ENCODE measurements at places on chromosomes 16 and 17. TPM values are rescaled to one million over a fixed set of nuclear protein-coding genes. Genes with fewer than 3 reads are reported as not detected.

- H3K36me3 ChIP-seq, result no peaks in the 10 kb centered on the region
- no peak overlapping the region for H3K4me3 ChIP-seq
- H3K27ac ChIP-seq, result no peak overlapping the region
- H3K4me1 ChIP-seq, result peaks cover 70% of the 10 kb centered on the region
- no peak for DNase-seq
- peaks cover 4% of the 10 kb centered on the region for H3K27me3 ChIP-seq
These were observed 4.8 kb downstream of the GLIS2 start for GRCh38 chr16:4320571-4321137.

DNA sequence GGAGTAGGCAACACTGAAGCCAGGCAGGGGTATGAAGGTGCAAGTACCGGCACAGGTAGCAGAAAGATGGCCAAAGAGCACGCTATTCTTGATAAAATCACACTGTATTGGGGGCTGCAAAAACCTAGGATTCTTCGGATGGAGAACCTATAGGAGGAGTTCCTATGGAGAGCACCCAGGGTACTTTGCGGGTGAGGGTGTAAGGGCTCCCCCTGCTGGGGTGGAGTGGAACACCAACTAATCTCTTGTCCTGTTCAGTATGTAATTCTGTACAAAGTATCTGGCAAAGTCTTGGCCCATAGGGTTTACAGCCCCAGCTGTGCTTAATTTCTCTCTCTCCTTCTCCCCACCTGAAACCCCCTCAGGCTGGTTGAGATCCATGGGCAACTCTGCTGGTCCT lies 393.1 kb upstream of the ASIC2 start:
- no peaks in the 10 kb centered on the region for H3K36me3 ChIP-seq
- H3K27ac ChIP-seq, result no peak overlapping the region
- no peaks in the 10 kb centered on the region for H3K4me1 ChIP-seq
- no peak for DNase-seq
- no peak overlapping the region for H3K4me3 ChIP-seq

- no peaks in the 10 kb centered on the region for H3K4me1 ChIP-seq
- H3K36me3 ChIP-seq, result no peaks in the 10 kb centered on the region
These were observed 853.9 kb upstream of the EEF2KMT start for GRCh38 chr16:5951486-5951885.

GRCh38 chr17:36631022-36631421 lies 29.6 kb downstream of the MRM1 start:
- no peaks in the 10 kb centered on the region for H3K4me1 ChIP-seq
- peaks cover 18% of the 10 kb centered on the region for H3K27me3 ChIP-seq
- no peaks in the 10 kb centered on the region for H3K36me3 ChIP-seq
- no peak overlapping the region for H3K27ac ChIP-seq
- DNase-seq, result no peak

Gene NGFR
- polyA plus RNA-seq, result 20.4 TPM

Gene ZPBP2
- 0.03 TPM for polyA plus RNA-seq

Gene SPATA22
- polyA plus RNA-seq, result not detected

Gene SDK2
- polyA plus RNA-seq, result 0.94 TPM

GRCh38 chr17:76379275-76379641 lies 5.2 kb upstream of the SPHK1 start:
- H3K4me3 ChIP-seq, result no peak overlapping the region
- H3K27me3 ChIP-seq, result peaks cover 23% of the 10 kb centered on the region
- DNase-seq, result no peak
- no peaks in the 10 kb centered on the region for H3K36me3 ChIP-seq
- peaks cover 18% of the 10 kb centered on the region for H3K4me1 ChIP-seq

DNA sequence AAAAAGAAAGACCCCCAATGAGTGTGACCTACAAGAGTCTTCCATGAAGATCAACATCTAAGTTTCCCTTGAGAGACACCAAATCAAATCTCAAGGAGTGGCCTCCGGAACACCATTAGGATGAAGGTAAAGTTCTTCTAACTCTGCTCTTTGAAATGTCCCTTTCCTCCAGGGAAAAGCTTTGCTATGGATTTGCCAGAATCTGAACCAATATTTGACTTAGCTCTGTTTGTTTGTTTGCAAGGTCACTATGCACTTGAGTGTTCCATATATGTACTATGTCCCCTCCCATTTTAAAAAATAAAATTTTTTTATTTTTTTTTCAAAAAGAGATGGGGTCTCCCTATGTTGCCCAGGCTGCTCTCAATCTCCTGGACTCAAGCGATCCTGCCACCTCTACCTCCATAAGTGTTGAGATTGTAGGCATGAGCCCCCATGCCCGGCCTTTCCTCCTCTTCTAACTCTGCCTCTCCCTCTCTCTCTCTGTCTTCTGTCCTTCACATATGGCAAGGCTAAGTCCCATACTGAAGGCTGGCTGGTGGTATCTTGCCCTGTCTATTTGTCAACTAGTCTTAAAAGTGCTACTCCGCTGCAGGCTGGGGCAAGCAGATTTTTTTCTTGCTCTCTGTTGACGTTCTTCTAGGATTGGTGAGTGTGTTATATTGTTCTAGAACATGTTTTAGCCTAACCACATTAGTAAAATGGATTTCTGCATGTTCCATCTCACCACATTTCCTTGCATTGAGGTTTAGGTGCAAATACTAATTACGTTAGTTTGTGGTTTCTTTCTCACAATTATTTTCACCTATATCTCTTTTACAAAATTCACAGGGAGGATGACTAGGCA lies 276.7 kb upstream of the DYNLRB2 start:
- DNase-seq, result no peak
- no peaks in the 10 kb centered on the region for H3K36me3 ChIP-seq
- peaks cover 21% of the 10 kb centered on the region for H3K4me1 ChIP-seq
- H3K27ac ChIP-seq, result no peak overlapping the region
- H3K27me3 ChIP-seq, result no peaks in the 10 kb centered on the region
- no peak overlapping the region for H3K4me3 ChIP-seq

Gene TMC7
- 7.7 TPM for polyA plus RNA-seq

Gene ARMC7
- polyA plus RNA-seq, result 9.3 TPM

DNA sequence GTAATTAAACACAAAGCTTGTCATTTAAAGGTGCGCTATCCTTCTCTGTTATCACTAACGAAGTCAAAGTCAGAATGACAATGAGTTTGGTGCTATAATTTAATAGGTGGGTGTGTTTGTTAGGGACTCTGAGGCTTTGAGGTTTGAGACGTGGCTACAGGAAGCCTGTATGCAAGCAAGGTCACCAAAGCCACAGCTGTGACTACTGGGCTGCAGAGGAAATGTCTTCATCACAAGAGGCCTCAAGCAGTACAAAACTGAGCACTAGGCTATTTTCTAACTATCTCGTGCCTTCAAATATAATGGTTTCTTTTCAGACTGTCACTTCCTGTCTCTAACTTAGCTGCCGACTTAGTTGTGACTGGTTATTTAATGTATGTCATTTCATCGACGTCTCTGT lies 141.2 kb downstream of the AATF start:
- peaks cover 64% of the 10 kb centered on the region for H3K4me1 ChIP-seq
- no peaks in the 10 kb centered on the region for H3K27me3 ChIP-seq
- no peak overlapping the region for H3K4me3 ChIP-seq
- peaks cover 24% of the 10 kb centered on the region for H3K36me3 ChIP-seq
- no peak for DNase-seq

- H3K36me3 ChIP-seq, result no peaks in the 10 kb centered on the region
- no peak for DNase-seq
- H3K27ac ChIP-seq, result no peak overlapping the region
- no peaks in the 10 kb centered on the region for H3K27me3 ChIP-seq
- no peaks in the 10 kb centered on the region for H3K4me1 ChIP-seq
These were observed 59.2 kb downstream of the BEAN1 start for GRCh38 chr16:66486199-66486772.

DNA sequence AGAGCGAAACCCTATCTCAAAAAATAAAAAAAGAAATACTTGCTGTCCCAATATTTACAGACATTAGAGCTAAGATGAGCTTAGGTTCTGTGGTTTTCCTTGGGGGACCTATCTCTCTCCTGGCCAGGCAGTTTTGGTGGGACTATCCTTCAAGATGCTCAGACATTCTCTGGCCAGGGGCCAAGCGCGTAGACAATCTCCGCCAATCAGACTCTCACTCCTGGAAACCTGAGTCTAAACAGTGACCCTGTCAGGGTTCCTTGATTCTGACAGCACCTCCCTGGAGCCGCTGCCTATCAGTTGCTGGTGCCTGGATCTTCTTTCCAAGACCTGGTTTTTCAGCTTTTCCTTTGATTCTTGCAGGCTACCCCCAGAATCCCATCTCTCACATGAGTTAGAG lies 45.6 kb downstream of the EMP2 start:
- no peak overlapping the region for H3K27ac ChIP-seq
- no peak overlapping the region for H3K4me3 ChIP-seq
- peaks cover 21% of the 10 kb centered on the region for H3K36me3 ChIP-seq
- H3K27me3 ChIP-seq, result no peaks in the 10 kb centered on the region

- peaks cover 49% of the 10 kb centered on the region for H3K27me3 ChIP-seq
- no peaks in the 10 kb centered on the region for H3K36me3 ChIP-seq
- H3K4me1 ChIP-seq, result no peaks in the 10 kb centered on the region
- no peak for DNase-seq
These were observed 265.8 kb upstream of the TNRC6C start for GRCh38 chr17:77692571-77693161.

Gene KRTAP4-4
- not detected for polyA plus RNA-seq

Gene TSPOAP1
- polyA plus RNA-seq, result 17.2 TPM

DNA sequence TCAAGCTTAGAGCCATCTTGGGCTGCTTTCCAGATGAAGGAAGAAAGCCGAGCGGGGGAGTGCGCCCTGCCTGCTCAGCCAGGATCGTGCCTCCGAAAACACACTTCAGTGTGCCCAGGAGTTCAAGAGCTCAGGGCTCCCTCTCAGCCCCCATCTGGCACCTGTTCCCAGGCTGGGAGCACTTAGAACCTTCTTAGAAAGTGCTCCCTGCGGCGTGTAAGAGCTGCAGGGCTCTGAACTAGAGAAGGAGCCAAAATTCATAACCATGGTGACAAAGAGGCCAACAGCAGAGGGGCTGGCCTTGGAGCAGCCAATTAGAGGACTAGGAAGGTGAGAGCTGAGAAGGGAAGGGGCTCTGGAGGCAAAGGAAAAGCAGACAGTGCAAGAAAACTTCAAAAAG lies 59.0 kb upstream of the TNRC6C start:
- no peaks in the 10 kb centered on the region for H3K4me1 ChIP-seq
- peaks cover 46% of the 10 kb centered on the region for H3K27me3 ChIP-seq
- DNase-seq, result no peak
- no peak overlapping the region for H3K4me3 ChIP-seq

DNA sequence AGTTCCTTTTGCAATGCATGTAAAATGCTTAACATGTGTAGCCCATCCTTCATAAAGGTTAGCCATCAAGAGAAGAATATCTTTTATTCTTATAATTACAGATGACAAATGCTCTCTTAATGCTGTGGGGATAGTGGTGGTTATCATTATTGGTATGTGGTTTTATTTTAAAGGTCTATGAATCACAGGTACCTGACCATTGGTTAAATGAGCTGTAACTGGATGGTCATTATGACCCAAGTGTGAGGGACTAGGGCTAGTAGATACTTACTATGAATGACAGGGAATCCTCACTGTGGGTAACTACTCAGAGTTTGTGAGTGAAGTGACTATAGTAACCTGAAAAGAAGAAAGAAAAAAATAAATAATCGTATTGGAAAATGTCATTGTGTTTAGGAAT lies 78.8 kb downstream of the CDRT15 start:
- H3K4me3 ChIP-seq, result no peak overlapping the region
- no peaks in the 10 kb centered on the region for H3K27me3 ChIP-seq
- H3K4me1 ChIP-seq, result peaks cover 3% of the 10 kb centered on the region
- H3K27ac ChIP-seq, result no peak overlapping the region
- H3K36me3 ChIP-seq, result no peaks in the 10 kb centered on the region
- no peak for DNase-seq

Gene PLA2G10
- 1.2 TPM for polyA plus RNA-seq

DNA sequence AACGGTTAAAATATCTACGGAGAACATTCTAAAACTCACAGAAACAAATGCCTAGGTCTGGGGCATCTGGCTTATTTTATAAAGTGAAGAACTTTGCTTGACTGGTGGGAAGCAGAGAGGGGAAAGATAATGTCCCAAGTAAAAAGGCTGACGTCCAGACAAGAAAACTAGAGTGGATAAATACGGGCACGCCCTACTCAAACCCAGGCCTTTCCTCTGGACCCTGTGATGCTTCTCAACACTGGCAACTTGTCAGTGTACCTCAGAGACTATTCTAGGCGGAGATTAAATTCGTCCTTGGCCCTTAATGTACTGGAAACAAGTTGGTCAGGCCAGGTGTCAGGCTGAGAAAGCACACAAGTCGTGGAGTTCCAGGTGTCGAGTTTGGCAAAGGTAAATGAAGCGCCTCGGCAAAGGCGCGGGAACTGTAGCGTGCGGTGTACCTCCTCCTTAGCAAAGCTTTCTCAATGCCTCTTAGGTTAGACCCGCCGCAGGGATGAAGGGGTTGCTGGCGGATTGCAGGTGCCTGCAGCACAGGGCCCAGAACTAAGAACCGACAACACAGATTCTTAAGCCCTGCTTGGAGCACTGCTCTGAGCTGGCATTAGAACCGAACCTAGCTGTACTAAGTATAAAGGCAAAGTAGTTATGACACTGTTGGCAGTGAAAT lies 668 bp upstream of the UNK start:
- peak overlapping the region; percentile 99 for H3K27ac ChIP-seq
- H3K4me1 ChIP-seq, result peaks cover 24% of the 10 kb centered on the region
- no peaks in the 10 kb centered on the region for H3K27me3 ChIP-seq
- H3K36me3 ChIP-seq, result peaks cover under 1% of the 10 kb centered on the region
- peak overlapping the region; percentile 29 for H3K4me3 ChIP-seq

- H3K4me3 ChIP-seq, result peak overlapping the region; percentile 90
- peak overlapping the region; percentile 95 for H3K27ac ChIP-seq
- H3K36me3 ChIP-seq, result no peaks in the 10 kb centered on the region
- no peaks in the 10 kb centered on the region for H3K27me3 ChIP-seq
- H3K4me1 ChIP-seq, result peaks cover 3% of the 10 kb centered on the region
These were observed 18.6 kb upstream of the ZNF629 start for GRCh38 chr16:30805370-30806169.

GRCh38 chr17:27240086-27240801 lies 53.7 kb upstream of the WSB1 start:
- no peak for DNase-seq
- no peaks in the 10 kb centered on the region for H3K36me3 ChIP-seq
- no peak overlapping the region for H3K27ac ChIP-seq
- no peak overlapping the region for H3K4me3 ChIP-seq
- H3K4me1 ChIP-seq, result peaks cover 6% of the 10 kb centered on the region

- no peak overlapping the region for H3K4me3 ChIP-seq
- H3K4me1 ChIP-seq, result no peaks in the 10 kb centered on the region
- no peaks in the 10 kb centered on the region for H3K36me3 ChIP-seq
- no peak for DNase-seq
These were observed 33.4 kb upstream of the TBX2 start for GRCh38 chr17:61366076-61366714.

DNA sequence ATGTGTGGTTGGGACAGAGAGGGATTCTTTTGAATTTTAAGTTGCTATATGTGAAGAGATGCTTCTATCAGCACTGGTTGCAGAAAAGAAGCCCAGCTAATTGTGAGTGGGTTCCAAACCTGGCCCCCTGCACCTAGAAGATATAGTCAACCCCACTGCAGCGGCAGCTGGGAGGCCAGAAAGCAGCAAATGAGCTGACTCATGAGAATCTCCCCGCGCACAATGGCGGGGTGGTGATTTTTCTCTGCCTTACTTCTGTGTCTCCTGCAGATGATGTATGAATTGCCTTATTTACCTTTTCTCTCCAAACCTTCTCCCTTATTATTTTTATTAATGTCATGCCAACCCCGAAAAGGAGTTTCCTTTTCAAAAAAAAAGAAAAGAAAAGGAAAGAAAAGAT lies 89.7 kb downstream of the MAF start:
- no peaks in the 10 kb centered on the region for H3K27me3 ChIP-seq
- no peaks in the 10 kb centered on the region for H3K4me1 ChIP-seq
- no peak overlapping the region for H3K27ac ChIP-seq
- no peak for DNase-seq

Gene FAM83G
- polyA plus RNA-seq, result 35.6 TPM

- no peaks in the 10 kb centered on the region for H3K27me3 ChIP-seq
- H3K4me3 ChIP-seq, result peak within 1 kb of the TSS; percentile 97
- peaks cover 27% of the 10 kb centered on the region for H3K4me1 ChIP-seq
- peak within 1 kb of the TSS; percentile 77 for H3K27ac ChIP-seq
- peaks cover 24% of the 10 kb centered on the region for H3K36me3 ChIP-seq
These were observed at the start of gene ZNF629 for GRCh38 chr16:30786936-30787612. ZNF629 (minus strand) TSS chr16:30787205; CDS start chr16:30784482, 2,723 bp downstream.

Data from large intestine (tissue), 12 donors.